NCI-H1048 (cell line): ENCODE measurements at places on chromosomes 13 and 19.

- no peak for DNase-seq
Measured at GRCh38 chr13:99256283-99256682, 1.9 kb downstream of the GPR18 start.

- DNase-seq = no peak
Measured at GRCh38 chr13:97435794-97436193, 1.8 kb downstream of the RAP2A start.

DNA sequence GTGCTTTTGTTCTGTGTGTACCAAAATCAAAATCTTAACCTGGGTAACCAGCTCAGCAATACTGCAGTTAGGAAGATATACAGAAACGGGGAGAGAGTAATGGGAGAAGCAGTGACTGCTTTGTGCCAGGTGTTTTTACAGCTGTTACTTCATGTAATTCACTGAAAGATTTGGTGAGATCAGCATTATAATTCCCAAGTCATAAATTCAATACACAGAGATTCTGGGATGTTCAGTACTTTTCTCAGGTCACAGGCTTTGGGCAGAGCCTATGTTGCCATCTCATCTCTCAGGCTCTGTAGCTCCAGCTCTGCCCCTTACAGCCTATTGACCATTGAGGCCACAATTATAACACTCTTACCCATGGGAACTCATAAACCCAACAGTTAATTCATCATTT, 138.5 kb downstream of the ZAR1L start:
- DNase-seq = no peak

DNA sequence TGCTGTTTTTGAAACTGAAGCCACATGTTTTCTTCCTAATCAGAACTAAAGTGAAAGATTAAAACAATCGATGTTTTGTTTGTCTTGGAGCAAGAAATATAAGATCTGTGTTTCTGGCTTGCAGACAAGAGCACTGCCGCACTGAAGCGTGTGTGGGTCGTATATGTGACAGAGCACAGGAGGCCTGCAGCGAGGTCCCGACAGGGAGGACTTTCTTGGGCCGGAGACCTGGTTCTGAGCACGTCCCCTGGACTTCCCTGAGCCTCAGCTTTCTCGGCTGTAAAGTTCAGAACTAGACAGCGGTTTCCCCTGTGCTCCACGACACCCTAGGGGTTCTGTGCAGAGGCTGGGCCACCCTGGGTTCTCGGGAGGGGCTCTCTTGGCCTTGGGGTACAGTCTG, 60.5 kb downstream of the GADD45B start:
- DNase-seq = no peak

- DNase-seq = no peak
Measured at GRCh38 chr19:48992581-48993174, 431 bp downstream of the GYS1 start.

GRCh38 chr19:11658970-11659369, 61.7 kb downstream of the ZNF627 start:
- no peak for DNase-seq

- DNase-seq = peak; percentile 46
Measured at GRCh38 chr13:91398413-91399188, at the start of gene GPC5. TSS of gene GPC5 (plus strand) at chr13:91398621.

- no peak for DNase-seq
Measured at GRCh38 chr13:36355632-36356031, 9.4 kb upstream of the SPART start.

DNA sequence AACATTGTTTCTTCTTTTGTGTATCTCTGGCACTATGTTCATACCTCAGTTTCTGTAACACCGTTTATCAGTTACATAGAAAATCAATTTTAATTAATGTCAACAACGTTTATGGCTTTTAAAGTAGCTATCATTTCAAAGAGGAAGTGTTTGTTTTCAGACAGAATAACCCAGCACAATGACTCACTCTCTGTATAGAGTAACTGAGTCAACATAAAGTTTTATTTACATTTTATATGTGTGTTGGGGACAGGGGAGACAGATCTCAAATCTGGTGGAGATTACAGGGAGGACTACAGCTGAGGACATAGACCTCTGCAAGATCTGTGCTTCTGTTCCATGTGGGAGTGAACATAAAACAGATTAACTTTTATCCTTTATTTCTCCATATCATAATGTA, 2590.1 kb downstream of the PCDH9 start:
- DNase-seq = no peak

DNA sequence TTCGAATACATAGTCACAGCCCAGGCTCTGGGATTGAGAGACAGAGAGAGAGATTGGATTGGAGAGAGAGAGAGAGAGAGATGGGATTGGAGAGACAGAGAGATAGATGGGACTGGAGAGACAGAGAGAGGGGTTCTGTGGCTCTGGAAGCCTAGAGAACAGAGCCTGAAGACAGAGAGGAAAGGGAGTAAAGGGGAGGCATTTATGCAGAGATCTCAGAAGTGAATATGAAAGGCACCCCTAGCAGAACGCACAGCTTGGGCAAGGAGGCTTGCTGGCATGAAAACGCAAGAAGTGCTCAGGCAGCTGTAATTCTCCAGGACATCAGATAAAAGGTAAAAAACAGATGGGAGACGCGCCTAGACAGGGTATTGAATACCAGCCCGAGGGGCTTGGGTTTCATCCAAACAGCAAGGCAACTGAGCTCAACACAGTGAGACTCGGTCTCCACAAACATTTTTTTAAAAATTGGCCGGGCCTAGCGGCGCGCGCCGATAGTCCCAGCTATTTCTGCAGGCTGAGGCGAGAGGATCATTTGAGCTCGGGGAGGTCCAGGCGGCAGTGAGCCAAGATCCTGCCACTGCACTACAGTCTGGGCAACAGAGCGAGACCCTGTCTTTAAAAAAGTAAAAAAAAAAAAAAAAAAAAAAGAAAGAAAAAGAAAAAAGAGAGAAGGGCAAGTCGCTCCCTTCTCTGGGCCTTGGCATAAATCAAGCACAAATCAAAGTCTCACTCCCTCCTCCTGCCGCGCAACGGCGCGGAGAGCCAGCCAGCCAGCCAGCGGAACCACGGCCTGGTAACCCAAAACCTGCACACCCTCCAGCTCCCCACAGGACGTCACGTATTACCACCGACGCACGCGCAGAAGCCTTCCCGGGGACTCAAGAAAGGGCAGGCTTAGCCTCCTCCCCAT, 774 bp upstream of the PPP2R1A start:
- no peak for DNase-seq

DNA sequence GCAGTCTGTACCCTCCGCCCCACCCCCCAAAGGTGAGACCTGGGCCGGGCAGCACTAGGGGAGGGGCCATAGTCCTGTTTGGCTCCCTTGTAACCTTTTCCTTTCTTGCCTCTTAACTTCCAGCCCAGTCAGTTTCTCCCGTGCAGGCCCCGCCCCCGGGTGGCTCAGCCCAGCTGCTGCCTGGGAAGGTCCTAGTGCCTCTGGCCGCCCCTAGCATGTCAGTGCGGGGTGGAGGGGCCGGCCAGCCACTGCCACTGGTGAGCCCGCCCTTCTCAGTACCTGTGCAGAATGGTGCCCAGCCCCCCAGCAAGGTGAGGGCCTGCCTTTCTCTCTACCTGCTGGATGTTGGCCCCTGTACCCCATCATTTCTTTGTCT, 10.5 kb upstream of the PRR19 start:
- no peak for DNase-seq

- DNase-seq = no peak
Measured at GRCh38 chr19:30651691-30652090, 279.5 kb downstream of the ZNF536 start.

DNA sequence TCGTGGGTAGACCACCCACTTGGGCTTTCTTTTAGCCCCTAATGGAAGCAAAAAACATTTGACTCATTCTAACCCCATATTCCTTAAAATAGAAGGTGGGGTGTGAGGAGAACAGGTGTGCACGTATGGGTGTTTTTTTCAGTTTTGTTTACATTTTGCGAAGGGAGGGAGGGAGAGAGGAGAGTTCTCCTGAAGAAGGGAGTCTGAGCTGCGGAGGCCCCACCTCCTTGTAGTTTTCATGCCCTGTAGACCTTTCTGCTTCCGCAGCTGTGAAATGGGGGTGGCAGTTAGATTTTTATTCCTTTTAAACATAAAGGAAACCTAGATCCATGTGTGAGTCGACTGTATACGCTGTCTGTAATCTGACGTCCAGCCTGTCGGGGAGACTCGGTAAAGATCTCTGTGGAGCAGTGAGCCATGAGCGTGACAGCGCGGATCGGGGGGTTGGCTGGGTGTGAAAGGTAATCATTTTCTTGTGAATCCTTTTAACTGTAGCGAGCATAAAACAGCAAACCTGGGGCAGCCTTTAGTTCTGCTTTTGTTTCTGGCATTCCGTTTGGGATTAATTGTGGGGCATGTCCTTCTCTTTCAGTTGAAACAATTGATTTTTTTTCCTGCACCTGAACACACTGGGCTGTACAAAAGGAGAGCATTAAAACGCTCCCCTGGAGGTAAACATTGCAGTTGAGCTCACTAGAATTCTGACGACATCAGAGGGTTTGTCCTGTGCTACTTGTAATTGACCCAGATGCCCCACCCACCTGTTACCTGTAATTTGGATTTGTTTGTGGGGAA, 2.3 kb downstream of the UPF1 start:
- DNase-seq = no peak

DNA sequence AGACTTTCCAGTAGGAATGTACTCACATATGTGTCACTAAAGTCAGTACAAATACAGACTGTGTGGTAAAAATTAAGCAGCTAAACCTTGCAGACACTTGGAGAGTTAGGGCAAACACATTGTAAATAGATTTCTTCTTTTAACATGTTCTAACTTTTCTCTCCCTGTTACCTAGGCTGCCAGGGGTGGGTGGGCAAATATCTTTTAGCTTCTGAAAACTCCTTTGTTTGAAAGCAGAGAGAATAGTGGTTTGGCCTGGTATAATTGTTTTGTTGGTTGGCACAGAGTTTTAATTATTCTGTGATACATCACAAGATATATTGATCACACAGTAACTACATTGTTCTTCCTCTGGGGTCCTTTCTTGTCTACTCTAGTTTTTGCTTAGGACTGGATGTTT, 289.8 kb upstream of the DACH1 start:
- DNase-seq = no peak

- DNase-seq = no peak
Measured at GRCh38 chr19:41868989-41869300, 8.1 kb upstream of the CD79A start.
